ENCODE measurements at places on chromosomes 1 and 21.

GRCh38 chr1:248613742-248614141 lies 16.2 kb upstream of the OR2T10 start:
- no peak for DNase-seq

- DNase-seq = no peak
These were observed 756.4 kb downstream of the KCNT2 start for GRCh38 chr1:195851804-195852203.

DNA sequence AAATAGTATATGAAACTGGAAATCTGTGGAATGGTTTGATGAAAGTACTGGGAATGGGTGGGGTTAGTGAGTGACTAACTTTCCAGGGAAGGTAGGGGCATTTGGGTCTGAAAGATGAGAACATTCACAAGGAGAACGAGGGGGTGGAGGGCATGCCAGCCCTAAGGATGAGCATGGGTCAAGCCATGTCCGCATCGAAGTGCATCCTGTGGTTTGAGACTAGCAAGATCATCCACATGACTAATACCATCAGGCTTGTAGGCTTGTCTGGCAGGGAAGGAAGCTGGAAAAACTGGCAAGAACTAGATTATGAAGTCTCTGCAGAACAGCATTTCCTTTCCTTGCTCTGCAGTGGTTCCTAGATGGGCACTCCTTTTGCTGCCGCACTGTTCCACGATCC lies 70.4 kb upstream of the UBE2U start:
- no peak for DNase-seq

DNA sequence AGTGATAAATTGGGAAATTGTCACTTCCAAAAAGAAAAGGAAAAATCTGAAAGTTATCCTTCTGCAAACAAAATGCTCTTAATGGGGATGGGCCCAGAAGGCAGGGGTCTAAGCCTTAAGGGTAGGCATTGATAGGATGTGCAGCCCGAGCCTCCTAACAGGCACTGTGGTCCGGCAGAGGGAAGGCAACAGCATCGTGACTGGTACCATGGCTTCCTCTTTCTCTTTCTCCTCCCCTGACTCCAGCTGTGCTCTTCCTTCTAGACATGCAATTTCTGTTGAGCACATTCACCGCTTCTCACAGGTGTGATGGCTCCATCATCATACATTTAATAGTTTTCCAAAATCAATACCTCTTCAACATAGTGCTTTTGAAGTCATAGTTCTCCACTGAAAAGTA lies 91.5 kb downstream of the SELENOF start:
- no peak for DNase-seq

GRCh38 chr1:24373044-24373443 lies 40.5 kb downstream of the STPG1 start:
- no peak for DNase-seq

GRCh38 chr1:89724369-89725010 lies 91.6 kb downstream of the LRRC8C start:
- no peak for DNase-seq

GRCh38 chr1:203305809-203306088 lies 430 bp downstream of the BTG2 start:
- no peak for DNase-seq

GRCh38 chr1:67676287-67676686 lies 8.7 kb upstream of the GADD45A start:
- no peak for DNase-seq

- DNase-seq = no peak
These were observed 47.1 kb downstream of the KANK4 start for GRCh38 chr1:62271948-62272728.
